ENCODE measurements at places on chromosomes 4 and X.

GRCh38 chr4:54165011-54165410, 64.1 kb upstream of the PDGFRA start:
- no peak for DNase-seq

DNA sequence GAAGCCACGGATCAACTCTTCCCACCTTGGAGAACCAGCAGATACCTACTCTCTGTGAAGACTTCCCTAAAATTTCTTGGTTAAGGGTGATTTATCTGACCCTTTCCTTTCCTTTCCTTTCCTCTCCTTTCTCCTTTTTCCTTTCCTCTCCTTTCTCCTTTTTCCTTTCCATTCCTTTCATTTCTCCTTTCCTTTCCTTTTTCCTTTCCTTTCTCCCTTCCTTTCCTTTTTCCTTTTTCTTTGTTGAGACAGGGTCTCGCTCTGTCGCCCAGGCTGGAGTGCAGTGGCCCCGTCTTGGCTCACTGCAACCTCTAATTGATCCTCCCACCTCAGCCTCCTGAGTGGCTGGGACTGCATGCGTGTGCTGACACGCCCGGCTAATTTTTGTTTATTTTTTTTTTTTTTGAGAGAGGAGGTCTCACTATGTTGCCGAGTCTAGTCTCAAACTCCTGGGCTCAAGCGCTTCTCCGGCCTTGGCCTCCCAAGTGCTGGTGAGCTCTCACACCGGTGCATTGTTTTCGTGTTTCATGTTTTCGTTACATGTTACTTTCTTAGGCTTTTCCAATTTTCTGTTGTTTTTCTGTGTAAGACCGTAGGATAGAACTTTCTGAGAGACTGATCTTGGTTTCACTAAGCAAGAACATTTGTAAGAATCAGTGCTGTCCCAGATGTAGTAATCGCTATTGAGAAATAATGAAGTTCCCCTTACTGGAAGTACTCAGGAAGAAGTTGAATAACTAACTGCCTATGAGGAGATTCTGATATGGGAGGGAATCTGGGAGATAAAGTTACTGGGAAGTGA, 2.0 kb downstream of the TMEM165 start:
- DNase-seq, result no peak

GRCh38 chr4:92305148-92305877, 1.5 kb downstream of the GRID2 start:
- DNase-seq, result no peak

GRCh38 chr4:144954230-144954629, 143.8 kb downstream of the ANAPC10 start:
- no peak for DNase-seq

- DNase-seq, result no peak
These were observed 28.5 kb upstream of the FRG1 start for GRCh38 chr4:189912170-189912569.

- DNase-seq, result no peak
These were observed 106.6 kb downstream of the SHROOM4 start for GRCh38 chrX:50707405-50707804.

DNA sequence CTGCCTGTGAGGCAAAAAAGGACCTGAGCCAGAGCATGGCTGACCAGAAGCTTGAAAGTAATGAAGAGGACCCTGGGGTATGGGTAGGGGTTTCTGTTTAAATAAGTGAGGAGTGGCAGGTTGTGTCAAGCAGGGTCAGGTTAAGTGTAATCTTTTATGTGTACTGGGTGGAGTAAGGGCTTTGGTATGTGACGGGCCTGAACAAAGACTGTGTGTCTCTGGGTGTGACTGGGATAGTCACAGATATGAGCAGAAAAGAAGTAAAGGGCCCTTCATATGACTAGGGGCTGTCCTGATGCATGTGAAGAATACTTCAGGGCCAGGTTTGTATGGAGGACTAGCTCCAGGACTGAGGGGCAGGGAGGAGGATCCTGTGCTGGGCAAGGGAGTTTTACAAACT, 82.4 kb downstream of the ITIH6 start:
- no peak for DNase-seq

- no peak for DNase-seq
These were observed 86.2 kb downstream of the CPEB2 start for GRCh38 chr4:15088394-15089035.

DNA sequence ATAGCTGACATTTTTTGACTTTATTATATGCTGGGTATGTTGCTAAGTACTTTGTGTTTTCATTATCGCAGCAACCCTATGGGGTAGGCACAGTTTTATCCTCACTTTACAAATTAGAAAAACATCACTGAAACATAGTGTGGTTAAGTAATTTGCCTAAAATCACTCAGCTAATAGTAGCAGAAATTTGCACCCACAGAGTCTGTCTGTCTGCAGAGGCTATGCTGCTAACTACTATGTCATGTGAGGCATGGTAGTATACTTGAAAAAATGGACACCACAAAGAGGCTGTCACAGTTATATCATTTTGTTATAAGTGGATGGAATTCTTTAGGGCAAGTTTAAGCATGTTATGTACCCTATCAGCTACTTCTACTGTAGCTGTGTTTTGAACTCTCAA, 69.0 kb downstream of the STAG2 start:
- DNase-seq, result no peak
